ENCODE measurements at places on chromosomes 5 and 9.

- DNase-seq, result no peak
Measured at GRCh38 chr5:35056686-35057085, 8.9 kb upstream of the AGXT2 start.

GRCh38 chr5:155629597-155629996 is 616.0 kb downstream of the KIF4B start:
- no peak for DNase-seq

- DNase-seq, result peak; percentile 80
Measured at GRCh38 chr9:94757158-94757557, 30.7 kb downstream of the AOPEP start.

DNA sequence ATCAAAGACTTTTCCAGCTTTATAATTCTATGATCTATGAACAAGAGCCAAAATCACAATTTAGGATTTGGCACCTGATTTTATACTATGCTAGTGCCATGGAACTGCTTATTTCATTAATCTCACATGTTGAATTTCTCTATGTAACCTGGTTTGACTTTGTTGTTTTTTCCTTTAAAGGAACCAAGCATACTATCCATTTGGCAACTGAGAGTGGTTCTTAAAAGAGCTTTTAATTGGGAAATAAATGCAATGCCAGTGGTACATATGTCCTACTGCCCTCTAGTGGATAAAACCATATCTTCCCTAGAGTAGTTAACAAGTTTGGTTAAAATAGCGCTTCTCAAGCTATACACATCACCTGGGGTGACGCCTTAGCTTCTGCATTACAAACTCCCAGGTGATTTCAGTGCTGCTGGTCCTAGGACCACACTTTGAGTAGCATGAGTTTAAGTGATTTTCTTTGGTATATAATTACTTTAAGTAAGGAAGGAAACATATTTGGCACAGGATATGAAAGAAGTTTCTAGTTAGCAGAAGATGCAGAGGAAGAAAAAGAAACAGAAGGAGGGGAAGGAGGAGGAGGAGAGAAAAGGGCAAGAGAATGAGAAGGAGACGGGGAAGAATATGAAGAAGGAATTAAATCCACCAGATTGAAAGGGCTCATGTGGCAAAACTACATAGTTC is 56.8 kb downstream of the FGF10 start:
- peak; percentile 45 for DNase-seq

DNA sequence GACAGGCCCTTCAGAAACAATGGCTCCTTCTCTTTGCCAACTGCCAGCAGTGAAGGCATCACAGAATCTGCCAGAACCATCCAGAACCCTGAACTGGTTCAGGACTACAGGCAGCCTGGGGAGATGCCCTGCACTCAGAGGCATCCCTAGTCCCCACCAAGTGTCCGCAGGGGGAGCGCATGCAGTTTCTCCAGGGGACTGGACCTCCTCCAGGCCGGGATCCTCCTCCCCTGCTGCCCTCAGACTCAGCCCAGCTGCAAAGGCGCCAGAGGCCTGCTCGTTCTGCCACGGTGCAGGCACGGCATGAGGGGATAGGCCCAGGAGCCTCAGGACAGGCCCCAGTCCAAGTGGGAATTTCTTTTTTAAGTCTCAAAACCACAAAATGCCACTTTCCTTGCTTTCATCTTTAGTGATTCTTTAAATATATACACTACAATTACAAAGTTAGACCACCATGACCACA is 72.0 kb downstream of the SEMA4D start:
- no peak for DNase-seq

DNA sequence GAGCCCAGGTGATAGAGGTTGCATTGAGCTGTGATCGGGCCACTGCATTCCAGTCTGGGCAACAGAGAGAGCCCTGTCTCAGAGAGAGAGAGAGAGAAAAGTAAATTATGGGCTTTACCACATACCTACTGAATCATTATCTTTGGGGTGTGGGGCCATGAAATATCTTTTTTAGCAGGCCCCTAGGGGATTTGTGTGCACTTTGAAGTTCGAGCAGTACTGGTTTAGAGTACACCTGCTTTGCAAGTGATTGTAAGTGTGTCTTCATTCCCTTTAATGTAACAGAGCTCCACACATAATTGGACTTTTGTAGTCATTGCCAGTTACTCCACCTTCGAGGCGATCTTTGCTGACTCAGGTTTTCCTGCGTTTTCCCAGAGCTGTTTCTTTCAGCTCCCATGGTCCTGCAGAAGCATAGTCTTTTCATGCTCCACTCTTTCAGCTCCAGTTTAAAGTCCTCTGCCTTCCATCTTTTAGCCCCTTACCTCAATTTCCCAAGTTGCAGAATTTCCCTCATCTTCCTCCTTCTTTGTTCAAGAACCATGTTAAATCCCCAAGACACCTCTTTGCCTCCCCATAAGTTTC is 24.0 kb upstream of the FRMPD1 start:
- no peak for DNase-seq

GRCh38 chr9:73152953-73153352 is 1.3 kb downstream of the ANXA1 start:
- DNase-seq, result peak; percentile 57

DNA sequence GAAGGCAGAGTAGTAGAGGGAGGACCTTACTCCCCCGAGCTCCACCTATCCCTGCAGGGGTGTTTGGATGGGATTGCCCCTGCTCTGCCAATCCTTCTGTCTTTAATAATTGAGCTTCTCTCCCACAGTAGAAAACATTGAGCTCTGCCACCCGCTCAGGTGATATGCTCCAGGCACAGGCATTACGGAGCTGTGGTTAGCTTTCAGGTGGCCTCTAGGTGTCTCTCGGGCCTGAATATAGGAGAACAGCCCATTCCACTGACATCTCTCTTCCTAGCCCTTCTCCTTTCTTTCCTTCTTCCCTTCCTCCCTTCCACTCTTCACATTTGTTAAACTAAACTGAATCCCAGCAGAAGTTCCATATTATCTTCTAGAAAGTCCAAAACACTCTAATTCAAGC is 203.4 kb downstream of the SYK start:
- DNase-seq, result no peak

DNA sequence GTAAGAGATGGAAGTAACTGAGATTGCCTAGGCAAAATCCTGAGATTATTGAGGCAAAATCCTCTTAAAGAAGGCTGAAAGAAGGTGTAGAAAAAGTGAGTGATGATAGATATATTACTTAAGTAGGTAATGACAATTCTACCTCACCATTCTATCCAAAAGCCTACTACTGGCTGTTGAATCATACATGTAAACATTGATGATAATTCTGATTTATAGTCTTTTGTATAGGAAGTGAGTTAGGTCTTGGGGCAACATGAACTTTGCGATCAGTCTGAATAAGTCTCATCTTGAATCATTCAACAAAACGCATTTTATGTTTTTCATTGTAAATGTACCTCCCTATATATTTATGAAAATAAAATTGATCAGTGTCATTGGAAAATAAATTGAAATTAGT is 99.6 kb downstream of the PARP8 start:
- DNase-seq, result no peak

GRCh38 chr9:113381909-113382411 is 5.2 kb upstream of the HDHD3 start:
- no peak for DNase-seq

- no peak for DNase-seq
Measured at GRCh38 chr5:101626572-101626971, 669.5 kb downstream of the SLCO4C1 start.

GRCh38 chr9:107351382-107352045 is 68.4 kb downstream of the RAD23B start:
- no peak for DNase-seq

GRCh38 chr5:38809388-38810359 is 36.1 kb upstream of the OSMR start:
- DNase-seq, result peak; percentile 81

DNA sequence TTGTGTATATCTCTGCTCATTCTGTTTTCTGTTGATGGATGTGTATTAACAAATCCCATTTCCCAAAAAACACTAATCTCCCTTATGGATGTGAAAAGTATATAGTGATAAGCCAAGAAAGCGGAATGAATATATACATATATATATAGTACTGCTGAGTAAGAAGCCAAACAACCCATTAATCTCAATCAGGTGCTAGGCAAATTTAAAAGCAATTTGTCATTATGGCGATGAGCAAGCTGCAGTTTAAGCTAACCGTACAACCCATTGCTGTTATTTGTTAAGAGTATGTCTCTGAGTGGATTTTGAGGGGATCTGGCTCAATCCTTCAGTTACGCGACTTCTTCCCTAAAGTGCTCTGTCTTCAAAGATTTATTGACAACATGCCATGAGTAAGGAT is 640.4 kb upstream of the ARRDC3 start:
- DNase-seq, result no peak

GRCh38 chr5:134099288-134099872 is 15.1 kb upstream of the TCF7 start:
- no peak for DNase-seq

DNA sequence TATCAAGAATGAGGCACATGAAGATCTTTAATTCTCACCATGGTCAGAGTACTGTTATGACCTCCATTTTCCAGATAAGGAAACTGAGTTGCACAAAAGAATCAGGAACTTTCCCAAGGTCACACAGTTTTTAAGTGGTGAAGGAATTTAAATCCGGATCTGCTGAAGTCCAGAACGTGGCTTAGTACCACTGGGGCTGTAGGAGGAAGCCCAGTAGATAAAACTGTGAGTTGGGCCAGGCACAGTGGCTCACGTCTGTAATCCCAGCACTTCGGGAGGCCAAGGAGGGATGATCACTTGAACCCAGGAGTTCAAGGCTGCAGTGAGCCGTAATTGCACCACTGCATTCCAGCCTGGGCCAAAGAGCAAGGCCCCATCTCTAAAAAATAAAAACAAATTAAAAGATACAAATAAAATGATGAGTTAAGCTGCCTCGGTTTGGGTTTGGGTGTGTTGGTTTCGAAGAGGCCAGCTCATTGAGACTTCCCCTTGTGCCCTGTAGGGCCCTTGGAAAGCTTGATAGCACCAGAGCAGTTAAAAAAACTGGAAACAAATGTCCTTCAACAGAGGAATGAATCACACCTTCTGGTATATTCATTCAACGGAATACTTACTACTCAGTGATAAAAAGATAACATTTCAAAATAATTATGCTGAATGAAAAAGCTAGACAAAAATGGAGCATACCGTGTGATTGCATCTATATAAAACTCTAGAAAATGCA is 20.1 kb downstream of the ATOX1 start:
- DNase-seq, result peak; percentile 68

DNA sequence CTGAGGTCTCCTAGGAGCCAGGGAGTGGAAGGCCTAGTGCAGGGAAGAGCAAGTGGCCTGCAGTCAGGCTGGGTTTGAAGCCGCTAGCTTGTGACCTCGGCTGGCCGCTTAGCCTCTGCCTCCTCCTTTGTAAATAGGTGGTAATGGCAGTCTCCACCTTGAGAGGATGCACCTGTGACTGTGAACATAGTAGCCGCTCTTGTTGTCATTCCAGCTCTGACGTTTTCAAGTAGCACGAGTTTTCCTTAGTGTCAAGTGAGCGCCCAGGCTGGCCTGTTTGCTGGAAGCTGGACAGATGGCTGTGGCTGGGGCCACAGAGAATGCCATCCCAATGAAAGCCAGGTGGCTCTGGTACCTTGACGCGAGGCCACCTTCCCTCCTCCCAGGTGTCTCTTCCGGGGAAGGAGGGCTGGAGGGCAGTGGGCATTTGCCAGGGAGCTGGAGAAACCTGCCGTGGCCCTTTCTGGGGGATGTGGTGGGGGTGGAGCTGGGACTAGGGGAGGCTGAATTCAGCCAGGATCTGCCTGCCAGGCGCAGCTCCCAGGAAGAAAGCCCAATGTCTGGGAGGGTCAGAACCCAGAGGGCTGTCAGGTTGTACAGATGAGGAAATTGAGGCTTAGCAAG is 2.5 kb downstream of the ASS1 start:
- no peak for DNase-seq

DNA sequence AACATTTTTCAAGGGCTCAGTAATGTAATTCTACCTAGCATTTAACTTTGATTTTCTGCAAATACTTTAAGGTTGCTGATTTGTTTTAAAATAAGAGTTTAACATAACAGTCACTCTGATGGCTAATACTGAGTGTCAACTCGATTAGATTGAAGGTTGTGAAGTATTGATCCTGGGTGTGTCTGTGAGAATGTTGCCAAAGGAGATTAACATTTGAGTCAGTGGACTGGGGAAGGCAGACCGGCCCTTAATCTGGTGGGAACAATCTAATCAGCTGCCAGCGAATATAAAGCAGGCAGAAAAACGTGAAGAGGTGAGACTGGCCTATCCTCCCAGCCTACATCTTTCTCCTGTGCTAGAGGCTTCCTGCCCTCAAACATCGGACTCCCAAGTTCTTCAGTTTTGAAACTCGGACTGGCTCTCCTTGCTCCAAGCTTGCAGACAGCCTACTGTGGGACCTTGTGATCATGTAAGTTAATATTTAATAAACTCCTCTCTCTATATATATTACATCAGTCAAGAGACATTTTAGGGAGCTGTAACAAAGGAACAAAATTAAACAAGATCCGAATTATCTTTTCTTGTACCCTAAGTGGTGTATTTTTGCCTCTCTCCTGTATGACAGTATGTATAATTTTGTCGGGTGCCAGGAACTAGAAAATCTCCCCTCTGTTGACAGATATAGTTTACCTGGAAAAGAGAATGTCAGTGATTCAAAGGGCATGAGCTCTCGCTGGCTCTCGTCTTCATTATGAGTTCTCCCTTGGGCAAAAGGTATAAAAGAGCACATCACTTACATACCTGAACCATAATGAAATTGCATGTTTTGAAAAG is 576.1 kb downstream of the LRRC70 start:
- DNase-seq, result no peak

- no peak for DNase-seq
Measured at GRCh38 chr9:8468045-8468637, 668.6 kb upstream of the DMAC1 start.

DNA sequence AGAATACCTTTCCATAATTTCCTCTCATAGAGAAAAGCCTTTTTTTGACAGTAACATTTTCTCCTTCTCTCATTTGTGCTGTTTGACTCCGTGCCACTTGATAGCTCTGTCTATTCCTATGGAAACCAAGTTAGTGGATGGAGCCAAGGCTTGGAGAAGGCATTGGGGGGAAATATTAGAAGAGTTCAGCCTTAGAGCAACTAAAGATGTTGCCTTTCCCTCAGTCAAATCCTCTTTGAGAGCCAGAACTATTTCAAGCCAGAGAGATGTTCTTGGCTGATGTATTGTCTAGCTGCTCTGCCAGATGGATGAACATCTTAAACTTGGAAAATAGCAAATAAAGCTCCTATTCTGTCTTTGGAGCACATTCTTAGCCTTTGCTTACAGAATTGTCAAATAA is 112.4 kb downstream of the INVS start:
- DNase-seq, result no peak

GRCh38 chr5:143446535-143447226 is 43.2 kb upstream of the NR3C1 start:
- no peak for DNase-seq

- DNase-seq, result no peak
Measured at GRCh38 chr5:178182158-178182876, 4.9 kb downstream of the GMCL2 start.

- DNase-seq, result peak; percentile 80
Measured at GRCh38 chr9:71743217-71743705, 25.1 kb downstream of the CEMIP2 start.
